NCI-H526 treated with DMSO at 0.1 percent for 48 hours (cell line): ENCODE measurements at places on chromosomes 4 and X.

DNA sequence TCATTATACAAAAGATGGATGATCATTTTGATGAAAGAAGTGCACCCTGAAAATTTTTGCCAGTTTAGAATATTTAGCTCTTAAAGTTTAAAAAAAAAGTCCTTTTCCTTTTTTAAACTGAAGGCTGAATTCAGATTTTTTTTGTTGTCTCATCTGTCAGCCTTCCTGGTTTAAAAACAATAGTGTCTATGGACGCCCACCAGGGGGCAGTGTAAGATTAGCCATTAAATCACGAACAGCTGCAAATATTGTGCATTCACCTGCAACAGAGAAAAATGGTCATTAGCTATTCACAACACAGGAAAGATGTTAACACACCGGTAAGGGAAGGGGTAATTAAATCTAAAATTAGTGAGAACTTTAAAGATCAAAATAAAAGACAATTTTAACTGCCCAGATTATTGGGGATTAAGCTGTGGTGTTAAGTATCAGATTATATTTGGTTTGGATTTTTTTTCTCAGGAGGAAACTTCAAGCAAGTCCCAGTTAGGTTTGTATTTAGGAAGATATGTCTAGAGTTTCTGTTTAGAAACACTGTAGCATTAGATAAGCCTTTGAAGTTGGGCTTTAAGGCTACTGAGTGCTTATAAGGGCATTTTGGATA, 4.4 kb upstream of the CXorf38 start:
- DNase-seq, result peak; percentile 34

DNA sequence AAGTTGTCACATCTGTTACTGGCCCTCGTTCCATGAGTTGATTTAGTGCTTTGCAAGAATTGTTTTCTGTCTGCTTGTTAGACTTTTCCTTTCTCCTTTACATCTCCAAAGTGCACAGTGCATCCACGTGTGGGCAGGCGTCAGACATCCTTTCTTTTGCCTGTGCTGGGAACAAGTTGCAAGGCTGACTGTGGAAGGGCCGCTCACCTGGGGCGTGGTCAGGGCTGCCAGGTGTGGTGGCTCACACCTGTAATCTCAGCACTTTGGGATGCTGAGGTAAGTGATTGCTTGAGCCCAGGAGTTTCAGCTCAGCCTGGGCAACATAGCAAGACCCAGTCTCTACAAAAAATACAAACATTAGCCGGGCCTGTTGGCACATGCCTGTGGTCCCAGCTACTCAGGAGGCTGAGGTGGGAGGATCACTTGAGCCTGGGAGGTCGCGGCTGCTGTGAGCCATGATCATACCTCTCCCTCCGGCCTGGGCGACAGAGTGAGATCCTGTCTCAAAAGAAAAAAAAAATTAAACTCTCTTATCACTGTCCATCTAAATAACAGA, 46.2 kb downstream of the RGS12 start:
- DNase-seq, result no peak

- DNase-seq, result no peak
Observed at GRCh38 chr4:145101091-145101490, 3.0 kb downstream of the ABCE1 start.

- DNase-seq, result no peak
Observed at GRCh38 chrX:12978205-12979025, 3.5 kb downstream of the TMSB4X start.

DNA sequence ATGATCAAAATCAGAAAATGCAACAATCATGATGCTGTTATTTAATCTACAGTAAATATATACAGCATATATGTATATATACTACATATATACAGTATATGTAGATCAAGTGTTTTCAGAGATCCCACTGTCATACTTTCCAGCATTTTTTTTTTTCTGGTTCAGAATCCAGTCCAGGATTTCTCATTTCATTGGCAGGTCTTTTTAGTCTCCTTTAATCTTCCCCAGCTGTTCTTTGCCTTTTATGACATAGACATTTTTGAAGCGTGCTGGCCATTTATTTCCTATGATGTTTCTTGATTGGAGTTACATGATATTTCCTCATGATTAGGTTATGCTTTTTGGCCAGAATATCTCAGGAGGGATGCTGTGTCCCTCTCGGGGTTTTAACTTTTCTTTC, 92.0 kb upstream of the TLR2 start:
- no peak for DNase-seq

DNA sequence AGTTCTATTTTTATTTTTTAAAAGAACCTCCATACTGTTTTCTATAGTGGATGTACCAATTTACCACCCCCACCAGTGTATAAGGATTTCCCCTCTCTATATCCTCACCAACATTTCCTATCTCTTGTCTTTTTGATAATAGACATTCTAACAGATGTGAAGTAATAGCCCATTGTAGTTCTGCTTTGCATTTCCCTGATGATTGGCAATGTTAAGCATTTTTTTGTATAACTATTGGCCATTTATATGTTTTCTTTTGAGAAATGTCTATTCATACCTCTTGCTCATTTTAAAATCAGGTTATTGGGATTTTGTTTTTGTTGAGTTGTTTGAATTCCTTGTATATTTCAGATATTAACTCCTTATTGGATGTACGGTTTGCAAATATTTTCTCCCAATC, 251.1 kb upstream of the HTR2C start:
- no peak for DNase-seq

GRCh38 chr4:38559374-38559773, 104.6 kb upstream of the KLF3 start:
- no peak for DNase-seq

GRCh38 chrX:10017872-10018271, 50.7 kb downstream of the CLDN34 start:
- DNase-seq, result peak; percentile 11

GRCh38 chr4:108793415-108793814, 30.6 kb upstream of the ETNPPL start:
- no peak for DNase-seq

DNA sequence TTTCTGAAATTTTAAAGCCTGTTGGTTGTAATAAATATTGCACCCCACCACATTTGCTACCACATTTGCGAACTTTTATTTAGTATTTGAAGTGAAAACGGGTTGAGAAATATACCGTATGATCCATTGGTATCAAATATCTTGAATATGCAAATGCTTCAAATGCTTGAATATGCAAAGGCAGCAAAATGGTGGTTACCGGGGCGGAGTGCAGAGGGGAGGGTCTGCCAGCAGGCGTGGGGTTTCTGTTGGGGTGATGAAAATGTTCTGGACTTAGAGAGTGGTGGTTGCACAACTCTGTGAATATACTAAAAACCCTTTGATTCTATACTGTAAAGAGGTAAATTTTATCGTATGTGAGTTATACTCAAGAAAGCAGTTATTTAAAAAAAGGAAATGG, 35.3 kb downstream of the SHROOM2 start:
- peak; percentile 89 for DNase-seq

DNA sequence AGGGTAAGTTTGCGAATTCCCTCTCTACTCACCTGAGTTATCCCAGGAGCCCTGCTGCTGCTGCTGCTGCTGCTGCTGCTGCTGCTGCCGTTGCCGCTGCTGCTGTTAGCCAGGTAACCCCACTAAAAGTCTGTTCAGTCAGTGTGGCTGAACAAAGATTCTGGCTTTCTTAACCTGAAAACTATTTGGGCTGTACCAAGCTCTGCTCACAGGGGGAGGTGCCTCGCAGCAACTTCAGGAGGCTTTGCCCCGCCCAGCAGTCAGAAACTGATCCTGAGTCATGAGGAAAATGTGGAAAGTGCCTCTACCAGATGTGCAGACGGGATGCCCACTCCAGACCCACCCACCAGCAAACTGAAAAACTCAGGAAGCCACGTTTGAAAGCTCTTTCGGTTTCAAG, at the start of gene CAPN6:
Gene CAPN6 (minus strand): TSS at position 145 of the 400 bp plus-strand sequence. CDS start 6,547 bp downstream, outside the sequence.
- no peak for DNase-seq

DNA sequence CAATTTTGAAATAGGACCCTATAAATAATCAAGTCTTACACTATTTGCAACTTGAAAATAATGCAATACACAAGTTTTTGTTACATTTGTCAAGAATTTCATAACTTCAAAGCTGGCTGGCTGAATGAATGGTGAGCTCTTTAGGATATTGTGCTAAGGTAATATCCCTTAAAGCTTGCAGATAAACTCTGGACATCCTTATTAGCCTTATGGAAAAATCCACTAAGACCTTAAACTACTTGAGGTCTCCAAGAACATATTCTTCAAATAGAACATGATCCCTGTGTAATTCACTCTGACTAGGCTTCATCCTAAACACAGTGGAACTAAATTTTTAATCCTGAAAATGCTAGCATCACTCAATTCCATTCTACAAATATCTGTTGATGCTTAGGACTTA, 199.3 kb downstream of the PACRGL start:
- DNase-seq, result no peak

GRCh38 chr4:3491681-3492405, 28.7 kb downstream of the DOK7 start:
- no peak for DNase-seq

- DNase-seq, result peak; percentile 34
Observed at GRCh38 chr4:20456407-20456806, 204.7 kb downstream of the SLIT2 start.

DNA sequence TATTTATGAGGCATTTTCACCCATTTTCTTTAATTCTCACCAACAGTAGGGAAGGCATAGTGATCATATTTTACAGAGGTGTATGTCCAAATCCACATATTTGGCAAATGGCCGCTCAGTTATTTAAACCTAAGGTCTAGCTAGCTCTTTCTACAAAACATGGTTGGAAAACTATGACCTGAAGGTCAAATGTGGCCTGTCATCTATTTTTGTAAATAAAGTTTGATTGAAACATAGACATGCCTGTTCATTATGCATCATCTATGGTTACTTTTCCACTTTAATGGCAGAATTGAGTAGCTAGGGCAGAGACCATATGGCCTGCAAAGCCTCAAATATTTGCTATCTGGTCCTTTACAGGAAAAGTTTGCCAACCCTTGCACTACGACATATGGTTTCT, 44.2 kb downstream of the GBA3 start:
- DNase-seq, result no peak

DNA sequence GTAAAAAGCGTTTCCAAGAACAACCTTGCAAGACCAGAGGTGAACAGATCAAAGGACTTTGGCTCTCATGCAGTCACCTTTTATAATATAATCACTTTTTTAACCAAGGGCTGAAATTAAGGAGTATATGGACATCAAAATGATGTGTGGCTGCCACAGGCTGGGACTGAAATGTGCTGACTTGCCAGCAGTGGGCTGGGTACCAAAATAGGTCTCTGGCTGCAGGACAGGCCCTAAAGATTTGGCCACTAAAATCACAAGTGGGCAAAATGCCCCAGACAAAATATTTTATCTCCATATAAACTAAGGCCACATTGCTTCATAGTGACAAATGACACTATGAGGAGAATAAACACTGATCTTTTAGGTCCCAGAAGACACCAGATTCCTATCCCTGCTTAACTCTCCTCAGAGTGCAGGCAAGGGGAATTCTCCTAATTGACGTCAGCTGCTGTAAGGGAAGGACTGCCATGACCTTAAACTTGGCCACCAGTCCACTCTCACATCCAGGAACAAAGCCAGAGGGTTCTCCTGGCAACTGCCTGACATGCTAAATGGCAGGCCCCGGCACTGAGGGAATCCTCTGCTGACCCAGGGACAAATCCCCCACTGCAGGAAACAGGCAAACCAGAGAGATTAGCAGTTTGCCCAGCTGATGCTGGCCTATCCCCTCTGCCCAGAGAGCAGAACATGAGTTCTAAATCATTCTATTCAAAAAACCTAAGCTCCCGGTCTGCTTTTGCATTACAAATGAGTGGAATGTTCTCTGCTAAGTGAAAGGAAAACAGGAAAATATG, 155.8 kb downstream of the PPP3CA start:
- no peak for DNase-seq

GRCh38 chr4:98284640-98285046, 23.5 kb downstream of the RAP1GDS1 start:
- no peak for DNase-seq

DNA sequence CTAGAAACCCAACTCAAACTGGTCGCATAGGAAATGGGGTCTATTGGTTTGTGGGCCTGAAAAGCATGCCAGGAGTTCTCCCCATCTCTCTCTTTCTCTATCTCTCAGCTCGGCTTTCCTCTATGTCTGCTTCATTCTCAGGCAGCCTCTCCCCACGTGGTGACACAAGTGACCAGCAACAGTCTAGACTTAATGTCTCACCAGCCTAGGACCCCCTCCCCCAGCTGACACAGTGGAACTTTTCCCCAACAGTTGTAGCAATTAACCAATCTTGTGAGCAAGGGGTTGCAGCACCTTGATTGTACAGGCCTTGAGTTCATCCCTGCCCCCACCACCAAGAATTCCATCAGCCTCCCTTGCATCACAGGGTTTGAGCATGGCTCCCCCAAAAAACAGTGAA, 159.8 kb upstream of the KIT start:
- DNase-seq, result no peak

DNA sequence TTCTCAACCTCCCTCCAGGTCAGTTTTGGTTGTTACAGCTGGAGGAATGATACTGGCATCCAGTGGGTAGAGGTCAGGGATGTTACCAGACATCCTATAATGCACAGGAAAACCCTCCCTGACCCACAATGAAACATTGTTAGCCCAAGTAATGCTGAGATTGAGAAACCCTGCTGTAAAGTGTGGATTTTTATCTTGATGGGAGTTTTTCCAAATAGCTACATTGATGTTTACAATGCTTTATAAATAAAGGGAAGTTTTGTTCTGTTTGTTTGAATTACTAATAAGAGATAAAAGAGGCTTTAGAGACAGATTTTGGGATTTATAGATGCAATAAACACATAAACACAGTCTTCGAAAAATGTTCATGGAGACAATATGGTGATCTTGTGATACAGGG, 194.0 kb upstream of the NUDT6 start:
- no peak for DNase-seq

GRCh38 chr4:40412388-40412787, 77.3 kb downstream of the CHRNA9 start:
- DNase-seq, result no peak

GRCh38 chrX:112874175-112874574, 33.5 kb upstream of the AMOT start:
- no peak for DNase-seq

DNA sequence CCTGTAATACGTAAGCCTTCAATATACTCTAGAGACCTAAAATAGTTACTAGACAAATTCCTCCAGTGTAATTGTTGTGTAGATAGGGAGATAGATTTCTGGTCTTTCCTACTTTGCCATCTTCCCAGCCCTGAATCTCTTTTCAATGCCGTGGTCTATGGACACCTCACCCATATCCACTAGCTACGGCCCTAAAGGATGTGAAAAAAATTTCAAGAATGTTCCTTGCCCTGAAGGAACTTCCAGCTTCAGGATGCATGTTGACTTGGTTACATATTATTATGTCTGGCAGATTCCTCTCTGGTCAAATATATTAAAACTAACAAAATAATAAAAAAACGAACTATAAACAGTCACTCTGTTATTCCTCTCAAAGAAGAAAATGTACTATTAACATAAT, 52.4 kb upstream of the TSPAN5 start:
- no peak for DNase-seq

GRCh38 chr4:117249333-117249732, 164.0 kb upstream of the TRAM1L1 start:
- DNase-seq, result no peak

GRCh38 chr4:118703118-118703517, 17.9 kb downstream of the METTL14 start:
- no peak for DNase-seq
